ENCODE measurements at places on chromosomes 11 and 22.

- no peak for DNase-seq
Observed at GRCh38 chr11:128299132-128299726, 288.1 kb downstream of the ETS1 start.

GRCh38 chr22:35886309-35886708, 142.3 kb downstream of the RBFOX2 start:
- DNase-seq: no peak

GRCh38 chr11:72600557-72600956, 73.7 kb downstream of the PDE2A start:
- DNase-seq: no peak

DNA sequence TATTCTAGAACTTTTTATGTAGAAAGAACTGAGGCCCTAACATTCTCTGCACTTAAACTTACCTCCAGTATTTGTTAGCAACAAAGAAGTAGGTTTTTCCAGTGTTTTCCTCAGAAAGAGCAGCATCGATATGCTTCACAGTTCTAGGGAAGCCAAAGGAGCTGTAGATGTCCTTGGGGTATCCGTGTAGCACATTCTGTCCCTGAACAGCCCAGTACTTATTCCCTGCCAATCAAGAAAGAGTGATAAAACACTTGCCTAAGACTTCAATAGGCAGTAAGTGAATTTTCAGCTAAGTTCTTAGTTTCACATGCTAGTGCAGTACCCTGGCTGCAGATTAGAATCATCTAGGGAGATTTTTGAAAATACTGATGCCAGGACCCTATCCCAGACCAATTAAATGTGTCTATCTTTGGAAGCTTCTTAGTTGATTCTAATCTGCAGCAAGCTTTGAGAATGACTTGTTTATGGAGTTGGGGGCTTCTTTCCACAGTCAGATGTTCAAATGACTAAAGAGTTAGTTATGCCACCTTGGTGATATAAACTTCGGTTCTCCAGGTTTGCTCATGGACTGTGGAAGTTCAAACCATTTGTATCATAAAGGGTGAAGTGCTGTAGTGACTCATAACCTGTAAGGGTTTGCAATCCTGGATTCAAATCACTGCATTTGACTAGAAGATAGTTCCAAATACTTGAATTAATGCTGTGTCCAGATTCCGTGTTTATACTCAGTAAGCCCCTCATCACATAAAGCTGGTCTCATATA, 6.5 kb downstream of the MMP1 start:
- no peak for DNase-seq

GRCh38 chr22:39915295-39915726, 14.4 kb downstream of the GRAP2 start:
- DNase-seq: no peak

Measured in activated T-helper 1 cell treated with Interleukin-2 at 50 U/mL for 16 hours (primary cell).